ENCODE measurements at places on chromosomes 5 and 9.

- no peak for DNase-seq
Measured at GRCh38 chr5:132354381-132355139, 14.9 kb upstream of the SLC22A5 start.

GRCh38 chr5:55907927-55908326, 56.8 kb downstream of the IL31RA start:
- no peak for DNase-seq

GRCh38 chr5:11214864-11215644, 454.0 kb upstream of the DAP start:
- DNase-seq, result no peak

GRCh38 chr5:126884269-126884819, 107.4 kb downstream of the LMNB1 start:
- DNase-seq, result no peak

DNA sequence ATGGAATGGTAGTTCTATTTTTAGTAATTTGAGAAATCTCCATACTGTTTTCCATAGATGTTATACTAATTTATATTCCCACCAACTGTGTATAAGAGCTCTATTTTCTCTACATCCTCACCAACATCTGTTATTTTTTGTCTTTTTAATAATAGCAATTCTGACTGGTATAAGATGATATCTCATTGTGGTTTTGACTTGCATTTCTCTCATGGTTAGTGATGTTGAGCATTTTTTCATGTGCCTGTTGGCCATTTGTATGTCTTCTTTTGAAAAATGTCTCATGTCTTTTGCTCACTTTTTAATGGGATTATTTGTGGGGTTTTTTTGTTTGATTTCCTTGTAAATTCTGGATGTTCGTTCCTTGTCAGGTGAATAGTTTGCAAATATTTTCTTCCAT, 154.4 kb downstream of the ZSWIM6 start:
- DNase-seq, result no peak

DNA sequence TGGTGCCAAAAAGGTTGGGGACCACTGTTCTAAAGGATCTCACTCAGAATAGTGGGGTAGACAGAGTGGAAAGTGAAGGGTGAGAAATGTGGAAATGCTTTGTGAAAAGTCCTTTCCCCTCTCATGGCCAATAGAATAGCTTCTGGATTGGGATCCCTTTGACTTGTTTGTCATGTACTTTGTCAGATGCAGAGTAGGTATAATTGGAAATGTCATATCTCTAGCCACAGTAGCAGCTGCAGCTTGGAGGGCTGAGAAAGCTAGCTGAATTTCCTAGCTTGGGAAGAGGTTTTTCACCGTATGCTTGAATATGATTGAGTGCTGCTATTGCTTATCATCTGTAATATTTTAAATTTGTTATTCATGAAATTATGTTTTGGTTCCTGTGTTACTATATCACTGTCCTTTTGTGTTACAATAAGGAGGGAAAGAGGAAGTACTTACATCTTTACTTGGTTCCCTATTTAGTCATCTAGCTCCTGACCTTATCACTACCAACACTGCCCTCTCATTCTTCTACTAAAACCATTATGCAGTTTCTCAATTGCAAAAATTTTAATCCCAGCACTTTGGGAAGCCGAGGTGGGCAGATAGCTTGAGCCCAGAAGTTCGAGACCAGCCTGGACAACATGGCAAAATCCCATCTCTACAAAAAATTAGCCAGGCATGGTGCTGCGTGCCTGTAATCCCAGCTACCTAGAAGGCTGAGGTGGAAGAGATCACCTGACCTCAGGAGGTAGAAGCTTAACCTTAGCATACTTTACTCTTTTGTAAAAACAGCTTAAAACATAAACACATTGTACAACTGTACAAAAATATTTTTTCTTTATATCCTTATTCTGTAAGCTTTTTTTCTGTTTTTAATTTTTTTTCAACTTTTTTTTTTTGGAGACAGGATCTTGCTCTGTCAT, 12.4 kb downstream of the SLC30A5 start:
- DNase-seq, result no peak

- DNase-seq, result peak; percentile 9
Measured at GRCh38 chr5:91641730-91642350, 258.7 kb upstream of the ARRDC3 start.

DNA sequence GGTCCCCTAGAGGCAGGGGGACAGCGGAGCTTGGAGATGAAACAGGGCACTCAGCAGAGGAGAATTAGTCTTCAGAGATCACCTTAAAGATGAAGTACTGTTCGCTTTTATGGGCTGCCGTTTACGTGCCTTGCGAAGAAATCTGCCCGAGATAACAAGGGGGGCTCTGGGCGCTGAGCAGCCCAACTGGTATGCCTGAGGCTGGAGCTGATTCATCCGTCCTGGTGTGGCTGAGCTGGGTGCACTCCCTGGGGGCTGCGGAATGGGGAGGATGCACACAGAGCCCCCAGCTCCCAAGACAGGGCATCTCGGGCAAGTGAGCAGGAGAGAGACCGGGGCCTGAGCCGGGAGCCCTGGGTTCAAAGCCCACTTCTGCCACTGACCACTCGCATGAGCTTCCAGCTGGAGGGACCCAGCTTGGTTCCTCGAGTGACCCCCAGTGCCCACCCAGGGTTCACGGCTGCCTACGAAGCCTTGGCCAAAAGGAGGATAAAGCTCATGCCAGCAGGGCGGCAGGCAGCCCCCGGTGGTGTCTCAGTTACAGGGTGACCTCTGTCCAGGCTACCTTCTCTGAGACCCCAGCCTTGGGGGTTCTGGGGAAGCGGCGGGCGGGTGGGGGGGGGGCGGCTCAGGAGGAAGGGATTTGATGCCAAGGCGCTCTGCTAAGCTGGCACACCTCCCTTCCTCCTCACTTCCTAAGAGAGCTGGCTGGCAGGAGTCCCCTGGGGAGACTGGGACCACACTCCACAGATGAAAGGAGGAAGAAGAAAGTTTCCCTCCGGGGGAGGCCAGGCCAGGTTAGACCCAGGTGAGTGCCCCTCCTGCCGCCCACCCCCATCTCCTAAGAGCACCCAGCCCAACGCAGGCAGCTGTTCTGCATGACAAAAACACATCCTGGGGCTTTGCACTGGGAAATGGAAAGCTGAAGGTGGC, 5.7 kb downstream of the FIBCD1 start:
- DNase-seq, result no peak

DNA sequence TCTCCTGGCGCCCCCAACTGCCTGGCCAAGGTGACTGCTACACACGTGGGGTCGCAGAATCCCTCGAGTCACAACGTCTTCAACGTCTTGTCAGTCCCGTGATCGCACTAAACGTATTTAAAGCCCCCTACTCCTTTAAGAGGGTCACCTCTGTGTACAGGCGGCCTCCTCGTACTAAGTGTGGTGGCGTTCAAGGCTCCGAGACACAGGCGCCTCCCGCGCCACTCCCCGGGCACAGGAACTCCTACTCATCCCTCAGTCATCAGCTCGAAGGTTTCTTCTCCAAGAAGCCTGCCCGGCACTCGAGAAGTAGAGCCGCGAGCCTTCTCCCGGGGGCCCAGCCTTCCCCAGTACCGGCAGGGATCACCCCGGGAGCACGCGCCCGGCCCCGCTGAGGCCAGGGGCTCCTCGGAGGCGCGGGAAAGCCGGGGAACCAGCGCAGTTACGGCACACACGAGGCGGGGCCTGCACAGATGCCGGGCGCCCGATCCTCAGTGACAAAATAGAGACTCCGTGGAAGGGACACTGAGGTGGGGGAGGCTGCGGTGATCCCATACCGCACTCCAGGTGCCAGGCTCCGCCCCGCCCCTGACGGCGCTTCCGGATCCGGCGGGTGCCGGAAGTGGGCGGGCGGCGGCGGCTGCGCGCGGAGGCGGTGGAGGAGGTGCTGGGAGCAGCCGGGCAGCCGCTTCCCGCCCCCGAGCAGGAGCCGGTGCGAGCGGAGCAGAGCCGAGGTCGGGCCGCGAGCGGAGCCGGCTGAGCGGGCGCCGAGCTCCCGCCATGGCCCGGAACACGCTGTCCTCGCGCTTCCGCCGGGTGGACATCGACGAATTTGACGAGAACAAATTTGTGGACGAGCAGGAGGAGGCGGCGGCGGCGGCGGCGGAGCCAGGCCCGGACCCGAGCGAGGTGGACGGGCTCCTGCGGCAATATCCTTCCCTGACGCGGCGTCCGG, 6.9 kb downstream of the ARPC5L start:
- DNase-seq, result peak; percentile 90

GRCh38 chr5:100779669-100780375, 123.3 kb downstream of the ST8SIA4 start:
- no peak for DNase-seq

DNA sequence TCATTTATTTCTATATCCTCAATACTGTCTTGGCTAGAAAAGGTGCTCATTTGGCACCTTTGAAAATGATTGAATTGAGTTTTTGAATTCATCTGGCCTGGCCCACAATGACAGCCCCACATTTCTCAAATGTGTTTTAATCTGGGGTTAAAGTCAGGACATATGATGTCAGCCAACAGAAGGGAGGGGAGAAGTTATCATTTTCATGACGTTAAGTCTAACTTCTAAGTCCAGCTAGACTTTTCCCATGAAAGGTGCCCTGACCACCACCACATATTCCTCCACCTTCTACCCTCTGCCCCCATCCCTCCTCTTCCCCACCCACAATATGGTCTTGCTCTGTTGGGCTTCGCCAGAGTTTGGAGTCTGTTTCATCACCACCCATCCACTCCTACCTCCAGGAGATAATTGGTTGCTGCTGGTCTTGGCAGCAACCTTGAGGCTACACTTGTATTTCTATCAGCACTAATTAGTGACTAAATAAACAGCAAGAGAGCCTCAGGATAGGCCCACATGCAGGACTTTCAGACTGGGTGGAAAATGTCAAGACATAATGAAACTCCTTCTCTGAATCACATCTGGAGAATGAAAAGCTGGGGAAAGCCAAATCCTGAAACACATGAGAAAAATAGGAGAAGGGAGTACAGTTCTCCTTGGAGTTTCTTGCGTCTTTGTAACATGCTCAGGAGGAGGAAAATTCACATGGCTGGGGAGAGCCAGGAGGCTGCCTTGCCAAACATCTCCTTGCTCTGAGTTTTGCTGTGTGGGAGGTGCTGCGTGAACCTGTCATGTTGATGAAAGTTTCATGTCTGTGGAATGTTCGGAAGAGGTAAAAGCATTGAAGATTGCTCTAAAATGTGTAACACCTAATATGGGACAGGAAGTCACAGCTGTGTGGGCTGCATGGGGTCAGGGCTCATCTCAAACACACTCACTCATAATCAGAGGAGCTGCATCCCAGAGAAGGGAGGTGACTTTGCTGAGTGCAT, 544.7 kb upstream of the KLF4 start:
- no peak for DNase-seq

DNA sequence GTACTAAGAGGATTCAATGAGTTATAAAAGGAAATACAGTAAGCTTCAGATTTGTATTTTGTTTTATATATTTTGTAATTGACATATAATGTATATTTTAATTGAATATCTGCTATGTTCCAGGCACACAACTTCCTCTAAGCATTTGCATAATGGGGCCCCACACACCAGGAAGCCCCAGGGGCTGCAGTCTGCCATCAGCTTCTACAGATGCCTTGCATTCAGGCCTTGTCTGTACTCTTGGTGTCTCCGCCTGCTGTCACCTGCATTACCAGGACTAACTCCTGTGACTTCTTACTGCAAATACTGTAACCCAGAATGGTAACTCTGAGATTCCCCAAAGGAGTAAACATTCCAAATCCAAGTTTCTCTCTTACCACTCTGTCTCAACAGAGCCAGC, 20.6 kb downstream of the ARL15 start:
- no peak for DNase-seq

DNA sequence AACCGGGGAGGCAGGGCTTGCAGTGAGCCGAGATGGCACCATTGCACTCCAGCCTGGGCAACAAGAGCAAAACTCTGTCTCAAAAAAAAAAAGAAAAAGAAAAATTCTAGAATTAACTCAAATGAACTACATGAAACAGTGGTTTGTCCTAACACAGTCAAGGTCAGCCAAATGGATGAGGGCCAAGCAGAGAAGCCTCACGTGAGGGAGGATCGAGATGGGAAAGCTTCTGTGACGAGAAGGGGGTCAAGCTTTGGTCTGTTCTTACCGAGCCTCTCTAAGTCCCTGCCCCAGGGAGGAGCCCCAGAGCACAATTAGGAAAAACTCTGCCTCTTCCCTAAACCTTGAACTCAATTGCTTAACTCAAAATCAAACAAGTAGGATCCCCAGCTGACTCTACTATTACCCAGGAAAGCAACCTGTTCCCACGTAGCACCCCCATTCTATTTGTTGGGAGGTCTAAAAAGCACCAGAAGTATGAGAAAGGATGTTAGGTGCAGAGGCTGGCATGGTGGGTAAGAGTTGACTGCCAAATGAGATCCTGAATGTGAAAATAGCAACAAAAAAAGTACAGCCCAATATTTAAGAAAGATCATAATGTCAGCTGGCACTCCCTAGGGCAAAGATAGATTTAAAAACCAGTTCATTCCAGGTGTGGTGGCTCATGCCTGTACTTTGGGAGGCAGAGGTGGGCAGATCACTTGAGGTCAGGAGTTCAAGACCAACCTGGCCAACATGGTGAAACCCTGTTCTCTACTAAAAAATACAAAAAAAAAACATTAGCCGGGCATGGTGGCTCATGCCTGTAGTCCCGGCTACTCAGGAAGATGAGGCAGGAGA, 7.2 kb downstream of the ALDH7A1 start:
- no peak for DNase-seq

DNA sequence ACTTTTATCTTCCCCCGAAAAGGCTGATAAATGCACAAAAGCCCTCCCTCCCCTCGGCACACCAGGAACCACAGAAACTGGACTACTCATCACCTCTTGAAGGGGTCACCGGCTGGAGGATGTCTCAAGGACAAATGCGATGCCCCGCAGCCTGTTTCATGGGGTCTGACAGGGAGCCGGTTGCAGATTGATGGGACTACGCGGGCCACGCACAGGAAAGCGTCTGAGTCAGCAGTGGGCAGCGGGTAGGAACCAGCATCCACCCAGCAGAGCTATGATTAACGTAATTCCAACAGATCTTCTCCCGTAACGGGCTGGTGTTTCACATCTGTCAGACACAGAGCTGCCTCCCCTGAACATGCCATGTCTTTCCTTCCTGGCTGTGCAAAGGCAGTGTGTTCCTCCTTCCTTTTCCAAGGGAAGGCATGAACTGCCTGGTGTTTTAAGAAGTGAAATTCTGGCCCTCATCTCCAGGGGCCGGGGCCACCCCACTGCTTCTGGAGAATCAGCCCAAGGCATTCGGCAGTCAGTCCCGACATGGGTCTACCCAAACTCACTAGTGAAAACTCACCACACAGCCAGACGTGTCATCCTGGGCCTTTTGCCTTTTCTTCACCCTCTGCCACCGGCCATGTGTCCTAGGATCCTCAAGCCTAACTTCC, 144.4 kb upstream of the PHYKPL start:
- no peak for DNase-seq

- DNase-seq, result no peak
Measured at GRCh38 chr5:160233215-160233614, 3.9 kb downstream of the FABP6 start.

GRCh38 chr5:53893626-53894025, 333.2 kb downstream of the NDUFS4 start:
- DNase-seq, result no peak

- peak; percentile 90 for DNase-seq
Measured at GRCh38 chr9:91101611-91102168, 260.0 kb downstream of the AUH start.
